ENCODE measurements at places on chromosomes 2 and 18.

GRCh38 chr18:63229971-63230370 is 89.6 kb downstream of the BCL2 start:
- DNase-seq: no peak

DNA sequence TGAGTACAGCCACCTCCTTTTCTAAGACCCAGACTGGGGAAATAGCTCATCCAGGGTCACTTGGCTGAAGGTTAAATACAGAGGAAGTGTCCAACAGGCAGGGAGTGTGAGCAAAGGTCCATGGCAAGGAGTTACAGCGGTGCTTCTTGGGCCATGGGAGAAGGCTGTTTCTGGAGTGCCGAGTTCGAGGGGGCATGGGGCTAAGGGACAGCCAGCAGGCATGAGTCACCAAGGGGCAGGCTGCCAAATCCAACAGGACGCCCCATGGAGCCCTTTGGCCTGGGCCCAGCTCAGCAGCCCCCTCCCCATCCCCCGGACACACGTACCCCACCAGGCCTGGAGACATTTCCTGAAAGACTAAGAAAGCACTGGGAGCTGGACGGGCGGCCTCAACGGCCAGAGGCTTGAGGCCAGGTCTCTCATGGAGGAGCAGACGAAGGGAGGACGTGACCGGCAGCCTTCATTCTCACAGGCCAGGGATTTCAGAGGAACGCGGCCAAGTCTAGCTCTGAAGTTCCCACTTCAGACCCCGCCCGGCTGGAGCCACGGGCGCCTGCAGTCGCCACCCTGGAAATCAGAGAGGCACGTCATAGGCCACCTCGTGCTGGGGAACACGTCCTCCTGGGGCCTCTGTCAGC is 160.4 kb downstream of the SMAD7 start:
- no peak for DNase-seq

- no peak for DNase-seq
Measured at GRCh38 chr2:26942543-26943295, 27.7 kb upstream of the MAPRE3 start.

- no peak for DNase-seq
Measured at GRCh38 chr18:25062720-25063119, 289.2 kb downstream of the ZNF521 start.

DNA sequence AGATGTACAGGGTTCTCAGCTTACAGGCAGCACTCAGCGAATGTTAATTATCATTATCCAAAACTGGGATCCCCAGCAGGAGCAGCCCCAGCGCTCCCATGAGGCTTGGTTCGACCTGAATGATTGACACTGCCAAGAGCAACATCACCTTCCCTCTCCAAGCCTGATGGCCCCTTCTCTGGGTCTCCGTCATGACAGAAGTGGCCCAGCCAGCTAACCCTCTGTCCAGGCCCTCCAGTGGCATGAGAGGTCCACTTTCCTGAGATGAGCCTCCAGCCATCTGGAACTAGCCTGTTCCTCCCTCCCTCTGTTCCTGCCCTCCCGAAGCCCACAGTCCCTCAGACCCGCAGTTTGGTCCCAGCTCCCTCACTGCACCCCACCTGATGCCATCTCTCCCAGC is 97.0 kb upstream of the RAB6C start:
- no peak for DNase-seq

DNA sequence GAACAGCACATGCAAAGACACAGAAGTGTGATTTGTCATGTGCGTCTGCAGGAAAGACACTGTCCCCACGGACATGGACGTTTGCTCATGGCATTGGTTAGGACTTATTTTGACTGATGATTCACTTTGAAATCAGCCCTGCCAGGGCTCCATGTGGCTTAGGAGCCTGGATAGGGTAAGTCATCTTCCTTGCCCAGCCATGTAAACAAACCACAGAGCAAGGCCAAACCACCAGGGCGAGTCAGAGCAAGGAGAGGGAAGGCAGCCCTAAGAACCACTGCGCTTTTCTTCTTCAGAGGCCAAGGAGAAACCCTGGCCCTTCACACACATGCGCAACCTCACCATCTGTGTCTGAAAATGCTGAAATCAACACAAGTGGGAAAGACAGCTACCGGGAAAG is 88.8 kb downstream of the GFPT1 start:
- DNase-seq: no peak

DNA sequence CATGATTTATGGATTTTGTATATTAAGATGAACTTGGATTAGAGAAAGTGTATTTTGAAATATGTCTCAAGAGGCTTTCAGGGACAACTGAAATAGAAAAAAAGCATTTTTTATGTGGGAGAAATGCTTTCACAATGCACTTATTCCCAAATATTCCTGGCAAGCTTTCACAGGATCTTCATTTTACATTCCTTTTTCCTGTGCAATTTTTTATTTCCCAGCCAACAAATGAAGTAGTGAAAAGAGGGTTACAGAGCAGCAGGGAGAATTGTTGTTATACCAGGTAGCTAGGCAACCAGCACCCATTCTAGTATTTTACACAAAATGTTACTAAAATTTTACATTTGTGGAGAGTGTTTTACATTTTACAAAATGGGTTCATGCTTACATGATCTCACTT is 167.0 kb upstream of the RPRM start:
- no peak for DNase-seq

- no peak for DNase-seq
Measured at GRCh38 chr18:42814618-42815017, 300.9 kb downstream of the RIT2 start.

Data from NCI-H1417 treated with DMSO at 0.1 percent for 48 hours (cell line).